Fibroblast of the conjunctiva (primary cell): ENCODE measurements at places on chromosomes 2 and 18.

GRCh38 chr2:228771774-228772173 is 499.3 kb downstream of the PID1 start:
- peak; percentile 40 for DNase-seq

DNA sequence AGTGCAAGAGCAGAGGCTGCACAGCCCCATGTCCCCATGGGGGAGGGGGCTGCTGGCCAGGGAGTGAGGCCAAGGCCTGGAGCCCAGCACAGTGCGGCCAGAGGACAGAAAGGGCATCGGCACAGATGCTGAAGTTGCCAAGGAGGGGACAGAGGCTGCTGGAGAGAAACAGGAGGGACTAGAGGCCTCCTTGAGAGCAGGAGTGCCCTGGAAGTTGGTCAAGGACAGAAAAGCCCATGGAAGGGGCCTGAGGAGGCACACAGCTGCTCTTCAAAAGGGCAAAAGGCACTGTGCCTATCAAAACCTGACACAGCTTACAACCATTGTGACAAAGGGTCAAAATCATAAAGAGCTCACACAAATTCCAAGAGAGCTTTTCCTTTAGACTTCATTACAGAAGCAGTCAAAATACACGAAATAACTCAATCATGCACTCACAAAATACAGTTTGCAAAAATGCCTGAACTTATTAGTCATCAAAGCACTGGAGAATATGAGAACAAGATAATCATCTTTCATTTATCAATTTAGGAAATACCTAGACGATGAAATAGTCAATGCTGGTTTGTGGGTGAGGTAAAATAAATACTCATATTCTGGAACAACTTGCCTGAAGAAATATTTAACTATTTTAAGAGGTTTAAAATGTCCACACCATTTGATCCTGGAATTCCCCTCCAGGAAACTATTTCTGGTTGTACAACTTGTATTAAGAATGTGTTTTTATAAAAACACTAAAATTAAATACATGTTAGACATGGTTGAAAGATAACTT is 79.6 kb downstream of the USP40 start:
- peak; percentile 21 for DNase-seq

DNA sequence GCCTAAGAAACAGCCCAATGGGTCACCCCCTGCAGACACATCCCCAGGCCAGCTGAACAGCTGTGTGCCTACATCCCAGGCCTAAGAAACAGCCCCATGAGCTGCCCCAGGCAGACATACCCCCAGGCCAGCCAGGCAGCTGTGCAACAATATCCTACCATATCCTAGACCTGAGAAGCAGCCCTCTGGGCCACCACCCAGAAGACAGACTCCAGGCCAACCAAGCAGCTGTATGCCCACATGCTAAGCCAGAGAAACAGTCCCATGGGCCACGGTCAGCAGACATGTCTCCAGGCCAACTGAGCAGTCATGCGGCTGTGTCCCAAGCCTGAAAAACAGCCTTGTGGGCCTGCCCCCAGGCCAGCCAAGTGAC is 205.5 kb downstream of the ATAD2B start:
- DNase-seq, result no peak

DNA sequence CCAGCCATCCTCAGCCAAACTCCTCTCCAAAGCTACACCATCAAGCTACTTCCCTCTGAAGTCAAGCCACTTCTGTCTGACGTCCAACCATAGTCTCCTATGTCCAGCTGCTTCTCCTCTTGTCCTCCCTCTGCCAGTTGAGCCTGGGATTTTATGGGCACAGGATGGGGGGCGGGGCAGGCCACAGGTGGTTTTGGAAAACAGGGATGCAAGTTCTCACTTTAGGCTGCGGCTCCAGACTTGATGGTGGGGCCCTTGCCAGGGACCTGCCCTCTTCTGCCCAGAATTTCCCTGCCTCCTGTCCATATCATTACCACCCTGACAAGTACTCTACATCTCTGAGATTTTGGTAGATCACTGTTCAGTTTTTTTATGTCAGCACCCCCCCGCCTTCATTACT is 41.6 kb downstream of the TEX51 start:
- no peak for DNase-seq

- DNase-seq, result no peak
Measured at GRCh38 chr2:181658444-181658843, 1.5 kb upstream of the CERKL start.

GRCh38 chr2:239522002-239522739 is 121.4 kb upstream of the HDAC4 start:
- no peak for DNase-seq

DNA sequence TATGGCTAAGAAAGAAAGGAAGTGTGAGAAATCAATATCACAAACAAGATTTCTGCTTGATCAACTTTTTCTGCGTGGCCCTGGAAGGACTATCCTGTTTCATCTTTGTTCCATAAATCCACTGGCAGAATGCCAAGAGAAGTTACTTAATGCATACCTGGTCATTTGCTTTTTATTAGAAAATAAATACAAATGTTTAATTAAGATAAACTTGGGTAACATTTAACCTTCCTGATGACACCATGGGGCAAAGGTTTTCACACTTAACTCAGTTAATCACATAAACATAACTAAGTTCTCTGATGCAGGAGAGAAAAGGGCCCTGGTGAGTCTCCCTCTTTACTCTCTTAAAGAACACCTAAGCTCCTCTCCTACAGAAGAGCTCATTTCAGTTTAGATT is 203.3 kb downstream of the AFF3 start:
- no peak for DNase-seq

GRCh38 chr2:42072349-42073118 is 24.7 kb downstream of the PKDCC start:
- DNase-seq, result no peak

- no peak for DNase-seq
Measured at GRCh38 chr18:36256094-36256493, 41.4 kb upstream of the FHOD3 start.

GRCh38 chr2:100224988-100225710 is 82.8 kb upstream of the AFF3 start:
- DNase-seq, result no peak

GRCh38 chr18:34544930-34545329 is 165.2 kb upstream of the DTNA start:
- DNase-seq, result no peak

DNA sequence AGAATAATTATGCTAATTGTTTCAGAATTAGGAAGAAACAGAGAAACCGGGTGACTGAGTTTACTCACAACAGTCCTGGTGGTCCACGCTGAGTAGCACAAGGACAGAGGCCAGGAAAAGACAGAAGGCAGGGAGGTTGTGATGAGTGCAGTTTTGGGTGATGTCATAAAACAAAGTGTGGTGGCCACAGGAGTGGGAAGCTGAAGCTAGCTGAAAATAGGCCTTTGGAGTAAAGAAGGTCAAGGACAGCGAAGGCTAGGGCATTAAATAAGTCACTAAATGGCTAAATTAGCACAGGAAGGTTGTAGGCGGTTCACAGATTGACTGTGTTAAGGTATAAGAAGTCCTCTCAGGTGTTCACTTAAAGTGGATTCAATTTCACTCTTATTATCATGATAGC is 120.9 kb upstream of the TTN start:
- no peak for DNase-seq

GRCh38 chr2:44880125-44880483 is 61.4 kb upstream of the SIX3 start:
- no peak for DNase-seq
